ENCODE measurements at places on chromosomes 4 and X. TPM values are rescaled to one million over a fixed set of nuclear protein-coding genes. Genes with fewer than 3 reads are reported as not detected.

DNA sequence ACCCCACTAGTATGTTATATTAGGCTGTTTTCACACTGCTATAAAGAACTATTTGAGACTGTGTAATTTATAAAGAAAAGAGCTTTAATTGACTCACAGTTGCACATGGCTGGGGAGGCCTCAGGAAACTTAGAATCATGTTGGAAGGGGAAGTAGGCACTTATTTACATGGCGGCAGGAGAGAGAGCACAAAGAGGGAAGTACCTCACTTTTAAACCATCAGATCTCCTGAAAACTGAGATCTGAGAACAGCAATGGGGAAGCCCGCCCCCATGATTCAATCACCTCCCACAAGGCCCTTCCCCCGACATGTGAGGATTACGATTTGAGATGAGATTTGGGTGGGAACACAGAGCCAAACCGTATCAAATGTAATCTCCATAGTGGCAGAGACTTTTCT lies 45.4 kb upstream of the XK start:
- H3K27me3 ChIP-seq: no peaks in the 10 kb centered on the region
- H3K4me3 ChIP-seq: no peak overlapping the region
- H3K27ac ChIP-seq: no peak overlapping the region

DNA sequence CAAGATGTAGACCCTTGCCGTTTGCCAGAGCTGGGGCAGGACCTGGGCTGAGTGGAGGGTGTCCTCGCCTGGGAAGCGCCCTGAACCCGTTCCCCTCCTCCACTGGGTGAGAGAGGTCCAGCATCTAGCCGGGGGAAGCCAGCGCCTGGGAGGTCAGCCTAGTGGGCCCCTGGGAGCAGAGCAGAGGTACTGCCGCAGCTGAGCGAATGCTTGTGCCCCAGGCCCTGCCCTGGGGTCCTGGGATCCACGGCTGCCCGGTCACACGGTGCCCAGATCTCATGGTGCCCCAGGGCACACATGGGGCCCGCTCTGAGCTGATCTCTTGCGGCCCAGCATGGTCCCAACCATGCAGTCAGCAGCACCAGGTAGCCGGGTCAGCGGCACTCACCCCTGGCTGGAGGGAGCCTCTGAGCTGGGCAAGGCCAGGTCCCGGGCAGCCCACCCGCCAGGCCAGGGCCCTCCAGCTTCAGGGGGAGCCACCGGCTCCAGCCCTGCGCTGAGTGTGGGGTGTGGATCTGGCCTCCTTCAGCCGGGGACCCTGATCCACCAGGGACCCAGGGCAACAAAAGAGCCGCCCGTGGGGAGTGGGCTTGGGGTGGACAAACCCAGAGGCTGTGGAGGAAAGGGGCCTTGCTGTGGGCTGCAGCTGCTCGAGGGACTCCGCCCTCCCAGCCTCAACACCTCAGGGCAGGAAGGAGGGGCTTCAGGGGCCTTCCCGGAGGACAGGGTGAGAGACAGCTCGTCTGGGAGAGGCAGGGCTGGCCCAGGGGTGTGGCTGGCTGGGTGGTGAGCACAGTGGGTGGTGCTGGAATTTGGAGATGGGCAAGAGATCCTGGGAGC lies 4.1 kb upstream of the CPLX1 start:
- peaks cover 19% of the 10 kb centered on the region for H3K4me1 ChIP-seq
- peaks cover 34% of the 10 kb centered on the region for H3K27me3 ChIP-seq
- no peak overlapping the region for H3K4me3 ChIP-seq
- H3K27ac ChIP-seq: no peak overlapping the region

The EXOC1L gene
- not detected for total RNA-seq

The THAP6 gene
- 22.8 TPM for total RNA-seq

The PDLIM3 gene
- total RNA-seq: not detected

All from CD4-positive, alpha-beta T cell (primary cell).